ENCODE measurements at places on chromosomes 7 and 10.

DNA sequence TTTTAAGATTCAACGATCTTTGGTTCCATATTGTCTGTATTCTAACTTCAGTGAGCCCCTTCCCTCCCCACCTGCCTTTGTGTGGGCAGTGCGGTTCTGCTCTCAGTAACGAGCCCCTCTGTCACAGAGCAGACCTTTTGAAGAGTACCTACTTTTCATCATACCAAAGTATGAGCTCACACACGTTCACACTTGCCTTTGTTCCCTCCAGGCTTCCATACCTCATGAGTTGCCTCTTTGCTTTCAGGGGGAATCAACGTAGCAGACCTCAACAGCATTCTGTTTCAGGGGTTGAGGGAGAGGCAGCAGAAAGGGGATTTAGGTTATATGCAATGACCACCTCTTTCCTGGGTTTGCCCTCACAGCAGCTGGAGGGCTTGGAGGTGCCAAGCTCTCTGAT is 211.4 kb upstream of the MDFIC start:
- DNase-seq, result no peak

DNA sequence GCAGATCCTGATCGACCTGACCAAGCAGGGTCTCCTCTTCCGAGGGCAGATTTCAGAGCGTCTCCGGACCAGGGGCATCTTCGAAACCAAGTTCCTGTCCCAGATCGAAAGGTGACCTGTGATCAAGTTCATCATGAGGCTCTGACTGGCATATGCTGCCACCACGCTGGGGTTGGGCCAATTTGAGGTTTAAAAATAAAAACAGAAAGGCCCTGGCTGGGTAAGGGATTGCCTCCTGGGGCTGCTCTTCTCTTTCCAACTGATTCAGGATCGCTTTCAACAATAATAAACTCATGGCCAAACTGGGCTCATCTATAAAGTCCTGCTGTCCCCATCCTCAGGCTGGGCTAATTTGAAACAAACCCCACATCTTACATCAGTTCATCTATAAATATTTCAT is 17.1 kb upstream of the HK1 start:
- no peak for DNase-seq

DNA sequence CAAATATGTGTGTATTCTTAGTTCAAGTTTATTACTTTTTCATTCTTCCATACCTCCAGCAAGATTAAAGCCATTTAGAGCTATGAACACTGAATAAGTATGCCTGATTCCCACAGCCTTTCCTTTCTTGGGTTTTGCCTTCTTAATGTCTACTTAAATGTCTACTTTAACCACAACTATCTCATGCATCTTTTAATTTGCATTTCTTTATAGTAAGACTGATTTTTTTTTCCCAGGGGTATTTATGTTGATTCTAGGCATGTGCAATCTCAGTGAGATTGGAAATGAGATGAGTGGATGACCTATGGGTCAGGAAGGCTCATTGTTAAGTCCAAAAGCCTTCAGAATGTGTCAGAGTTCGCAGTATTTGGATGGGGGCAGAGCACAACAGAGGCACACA is 3.6 kb downstream of the PCBD1 start:
- no peak for DNase-seq

GRCh38 chr7:106597751-106598546 is 63.0 kb downstream of the CCDC71L start:
- DNase-seq, result no peak

DNA sequence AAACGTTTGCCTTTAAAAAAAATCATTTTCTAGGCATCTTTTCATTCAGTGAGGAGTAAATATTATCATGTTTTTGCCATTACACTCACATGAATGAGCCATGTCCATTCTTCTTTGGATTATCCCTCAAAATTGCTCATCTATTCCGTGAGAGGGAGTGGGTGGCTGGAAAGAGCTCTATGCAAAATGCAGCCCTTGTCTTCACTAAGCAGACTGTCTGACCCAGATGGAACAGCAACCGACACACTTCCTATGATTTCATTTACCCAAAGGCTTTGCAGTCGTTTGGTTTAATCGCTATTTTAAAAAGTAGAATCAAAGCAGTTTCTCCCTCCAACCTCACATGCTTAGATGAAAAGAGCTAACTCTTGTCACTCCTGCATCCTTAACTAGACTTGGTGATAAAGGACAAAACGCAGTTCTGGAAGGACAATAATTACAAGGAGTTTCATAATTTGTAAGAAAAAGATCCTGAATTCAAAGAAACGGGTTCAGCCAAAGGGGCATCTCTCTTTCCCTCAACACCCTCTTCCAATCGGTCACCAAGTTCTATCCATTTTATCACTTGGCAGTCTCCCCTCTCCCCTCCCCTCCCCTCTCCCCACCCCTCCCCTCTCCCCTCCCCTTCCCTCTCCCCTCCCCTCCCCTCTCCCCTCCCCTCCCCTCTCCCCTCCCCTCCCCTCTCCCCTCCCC is 198.1 kb upstream of the STK17A start:
- no peak for DNase-seq

GRCh38 chr7:20032741-20033140 is 184.4 kb downstream of the MACC1 start:
- DNase-seq, result no peak

DNA sequence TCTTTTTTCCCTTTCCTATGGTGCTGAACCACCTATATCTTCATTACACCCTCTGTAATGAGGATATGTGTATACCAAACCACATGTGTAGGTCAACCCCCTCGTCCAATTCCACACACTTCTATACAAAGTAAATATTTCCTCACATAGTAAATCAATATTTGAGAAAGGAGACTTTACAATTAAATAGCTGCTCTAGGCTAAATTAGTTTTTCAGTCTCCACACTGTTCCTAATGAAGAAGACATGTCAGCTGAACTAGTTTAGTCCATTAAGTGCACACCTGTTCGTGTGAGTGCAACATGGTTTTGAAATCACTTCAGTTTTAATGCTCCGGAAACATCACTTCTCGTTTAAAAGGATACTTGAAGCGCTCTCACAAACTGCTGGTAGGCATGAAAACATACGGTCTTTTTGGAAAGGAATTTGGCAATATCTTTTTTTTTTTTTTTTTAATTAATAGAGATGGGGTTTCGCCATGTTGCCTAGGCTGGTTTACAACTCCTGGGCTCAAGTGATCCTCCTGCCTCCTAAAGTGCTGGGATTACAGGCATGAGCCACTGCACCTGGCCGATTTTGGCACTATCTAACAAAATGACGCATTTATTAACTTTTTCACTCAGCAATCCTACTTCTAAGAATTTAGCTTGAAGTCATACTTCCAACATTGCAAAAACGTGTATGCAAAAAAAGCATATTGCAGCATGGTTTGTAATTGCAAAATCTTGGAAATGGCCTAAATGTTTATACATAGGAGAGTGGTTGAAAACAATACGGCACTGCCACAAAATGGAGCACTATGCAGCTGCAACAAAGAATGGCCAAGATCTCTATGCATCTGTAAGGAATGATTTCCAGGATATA is 2.1 kb upstream of the XRCC2 start:
- DNase-seq, result no peak

DNA sequence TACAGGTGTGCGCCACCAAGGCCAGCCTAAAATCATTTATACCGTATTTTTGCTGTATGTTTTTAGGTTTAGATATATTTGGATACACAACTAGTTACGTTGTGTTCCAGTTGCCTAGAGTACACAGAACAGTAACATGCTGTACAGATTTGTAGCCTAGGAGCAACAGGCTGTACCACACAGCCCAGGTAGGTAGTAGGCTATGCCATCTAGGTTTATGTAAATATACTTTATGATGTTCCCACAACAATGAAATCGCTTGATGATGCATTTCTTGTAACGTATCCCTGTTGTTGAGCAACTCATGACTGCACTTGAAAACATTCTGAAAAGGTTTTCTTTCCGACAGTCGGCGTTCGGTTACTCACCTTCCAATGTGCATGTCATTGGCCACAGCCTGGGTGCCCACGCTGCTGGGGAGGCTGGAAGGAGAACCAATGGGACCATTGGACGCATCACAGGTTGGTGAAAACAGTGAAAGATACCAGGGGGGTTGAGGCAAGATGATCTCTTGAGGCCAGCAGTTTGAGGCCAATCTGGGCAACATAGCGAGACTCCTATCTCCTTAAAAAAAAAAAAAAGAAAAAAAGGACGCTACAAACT is 7.7 kb downstream of the PNLIP start:
- no peak for DNase-seq

GRCh38 chr7:144709066-144709465 is 126.8 kb downstream of the TPK1 start:
- DNase-seq, result no peak

GRCh38 chr7:24825931-24826661 is 68.8 kb upstream of the GSDME start:
- no peak for DNase-seq

DNA sequence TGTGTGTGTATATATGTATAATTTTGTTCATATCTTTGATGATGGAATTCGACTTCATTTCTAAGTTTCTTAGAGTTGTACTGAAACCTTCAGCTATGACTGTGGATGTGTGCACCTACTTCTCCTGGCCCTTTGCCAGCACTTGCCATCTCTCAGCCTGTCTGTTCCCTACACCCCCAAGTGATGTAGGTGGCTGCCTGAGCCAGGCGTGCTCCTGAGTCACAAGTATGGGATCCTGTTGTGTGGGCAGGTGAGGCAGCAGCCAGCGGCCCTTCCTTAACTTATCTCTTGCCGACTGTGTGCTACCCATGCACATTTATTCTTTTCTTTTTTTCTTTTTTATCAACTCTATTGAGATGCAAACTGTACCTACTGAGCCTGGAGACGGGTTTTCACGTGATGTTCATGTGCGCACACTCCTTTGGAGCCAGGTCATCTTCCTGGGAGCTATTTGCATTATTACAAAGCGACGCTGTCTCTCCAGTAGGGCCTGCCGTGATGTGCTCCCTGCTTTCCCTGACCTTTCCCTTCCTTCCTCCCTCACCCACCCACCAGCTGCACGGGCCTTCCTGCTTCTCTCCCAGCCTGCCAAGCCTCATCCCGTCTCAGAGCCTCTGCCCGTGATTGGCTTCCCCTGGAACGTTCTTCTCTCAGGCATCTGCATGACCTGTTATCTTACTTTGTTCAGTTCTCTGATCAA is 31.3 kb upstream of the GALNT11 start:
- DNase-seq, result no peak

- DNase-seq, result no peak
These were observed 79.6 kb upstream of the STRIP2 start for GRCh38 chr7:129354428-129355157.

DNA sequence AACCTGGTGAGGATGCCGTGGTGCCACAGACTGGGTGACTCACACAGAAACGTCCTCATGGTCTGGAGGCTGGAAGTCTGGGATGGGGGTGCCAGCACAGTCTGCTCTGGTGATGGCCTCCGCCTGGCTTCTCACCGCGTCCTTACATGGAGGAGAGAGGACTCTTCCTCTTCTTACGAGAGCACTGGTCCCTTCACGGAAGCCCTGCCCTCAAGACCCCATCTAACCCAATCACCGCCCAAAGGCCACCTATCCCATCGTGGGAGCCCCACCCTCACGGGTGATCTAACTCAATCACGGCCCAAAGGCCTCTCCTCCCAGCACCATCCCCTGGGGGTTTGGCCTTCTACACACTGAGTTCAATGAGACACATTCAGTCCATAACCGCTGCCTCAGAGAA is 137.7 kb downstream of the PTPRN2 start:
- no peak for DNase-seq

DNA sequence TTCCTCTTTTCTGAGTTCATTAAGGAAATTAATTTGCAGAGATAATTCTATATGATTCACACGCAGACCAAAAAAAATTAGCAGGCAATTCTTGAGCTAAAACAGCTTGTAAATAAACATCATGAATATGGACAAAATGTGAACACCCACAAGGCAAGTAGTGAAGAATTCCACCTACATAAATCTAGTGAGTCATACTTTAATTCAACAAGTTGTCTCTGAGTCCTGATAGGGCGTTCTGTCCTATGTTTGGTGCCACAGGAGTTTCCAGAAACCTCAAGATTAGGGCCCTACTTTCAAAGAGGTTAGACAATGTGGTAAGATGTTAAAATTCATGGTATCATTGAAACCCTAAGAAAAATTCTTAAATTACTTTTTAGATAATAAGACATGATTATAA is 122.3 kb downstream of the SGMS1 start:
- DNase-seq, result no peak

- DNase-seq, result no peak
These were observed 87.5 kb upstream of the ANLN start for GRCh38 chr7:36301914-36302771.

GRCh38 chr7:121038717-121039509 is 50.4 kb downstream of the CPED1 start:
- no peak for DNase-seq

DNA sequence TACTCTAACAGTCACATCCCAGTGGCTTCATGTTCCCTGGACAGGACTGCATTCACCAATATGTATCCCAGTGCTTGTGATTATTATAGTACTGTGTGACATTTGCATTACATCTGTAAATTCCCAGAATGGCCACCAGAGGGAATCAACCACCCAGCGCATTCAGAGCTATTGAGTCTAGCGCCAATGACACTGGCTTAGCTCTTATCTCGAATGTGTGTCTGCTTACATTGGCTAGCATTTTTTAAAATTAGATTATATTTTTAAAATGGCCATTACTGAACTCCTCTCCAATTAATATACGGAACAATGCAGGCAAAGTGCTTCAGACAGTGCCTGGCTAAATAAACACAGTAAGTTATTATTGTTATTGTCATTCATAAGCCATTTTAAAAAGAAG is 36.3 kb downstream of the TRIL start:
- DNase-seq, result peak; percentile 12

GRCh38 chr7:28149291-28150101 is 31.1 kb downstream of the JAZF1 start:
- no peak for DNase-seq

DNA sequence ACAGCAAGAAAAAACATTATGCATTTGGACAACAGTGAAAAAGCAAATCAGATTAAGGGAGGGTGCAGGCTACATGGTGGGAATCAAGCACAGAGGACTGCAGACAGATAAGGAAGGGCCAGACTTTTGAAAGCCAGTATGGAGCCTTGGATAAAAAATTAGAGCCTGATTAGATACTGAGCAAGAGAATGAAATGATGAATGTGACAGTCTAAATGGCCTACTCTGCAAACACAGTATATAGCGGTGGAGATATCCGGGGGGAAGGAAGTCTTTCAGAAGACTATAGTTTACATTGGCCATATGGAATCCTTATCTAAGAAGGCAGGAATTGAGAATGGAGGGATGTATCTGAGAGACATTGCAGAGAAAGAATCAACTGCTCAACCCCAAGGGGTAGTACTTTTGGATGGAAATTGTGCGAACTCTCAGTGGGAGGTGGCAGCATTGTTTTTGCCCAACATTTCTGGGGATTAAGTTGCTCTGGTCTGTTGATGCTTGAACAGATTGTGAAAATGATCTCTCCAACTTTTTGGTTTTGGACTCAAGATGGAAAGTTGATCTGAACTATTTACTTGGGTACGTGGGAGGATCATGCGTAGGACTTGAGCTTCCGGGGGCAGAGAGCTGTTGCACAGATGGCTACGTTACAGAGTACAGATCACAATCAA is 39.4 kb upstream of the CHCHD3 start:
- DNase-seq, result no peak

GRCh38 chr10:102627736-102628293 is 16.5 kb upstream of the TRIM8 start:
- DNase-seq, result no peak

- no peak for DNase-seq
These were observed 297.1 kb downstream of the RNLS start for GRCh38 chr10:88286030-88286429.

GRCh38 chr7:132251327-132251659 is 325.0 kb downstream of the PLXNA4 start:
- no peak for DNase-seq
